Non-pigmented ciliary epithelial cell (primary cell): ENCODE measurements at places on chromosomes 11 and 22.

DNA sequence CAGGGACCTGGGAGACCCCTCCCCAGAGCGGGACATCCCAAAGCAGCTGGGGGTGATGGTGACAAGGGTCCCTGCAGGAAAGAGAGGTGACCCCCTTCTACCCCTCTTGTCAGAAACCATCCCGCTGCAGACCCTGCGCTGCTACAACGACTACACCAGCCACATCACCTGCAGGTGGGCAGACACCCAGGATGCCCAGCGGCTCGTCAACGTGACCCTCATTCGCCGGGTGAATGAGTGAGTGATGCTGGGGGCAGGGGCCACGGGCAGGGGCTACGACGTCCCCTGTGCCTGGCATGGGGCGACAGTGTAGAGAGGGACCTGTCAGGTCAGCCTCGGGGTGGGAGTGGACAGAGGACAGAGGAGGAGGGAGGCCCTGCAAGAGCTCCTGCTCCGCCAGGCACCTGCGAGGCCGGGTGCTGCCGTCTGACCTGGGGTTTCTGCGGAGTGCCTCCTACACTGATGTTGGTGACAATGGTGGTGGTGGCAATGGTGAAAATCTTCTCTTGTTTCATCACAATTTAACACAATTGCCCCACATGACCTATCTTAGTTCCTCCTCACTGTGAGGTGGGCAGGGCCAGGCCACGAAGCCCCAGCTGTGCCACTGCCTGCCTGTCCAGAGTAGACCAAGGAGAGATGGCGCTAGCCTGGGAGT, 9.8 kb downstream of the CSF2RB start:
- no peak for DNase-seq

DNA sequence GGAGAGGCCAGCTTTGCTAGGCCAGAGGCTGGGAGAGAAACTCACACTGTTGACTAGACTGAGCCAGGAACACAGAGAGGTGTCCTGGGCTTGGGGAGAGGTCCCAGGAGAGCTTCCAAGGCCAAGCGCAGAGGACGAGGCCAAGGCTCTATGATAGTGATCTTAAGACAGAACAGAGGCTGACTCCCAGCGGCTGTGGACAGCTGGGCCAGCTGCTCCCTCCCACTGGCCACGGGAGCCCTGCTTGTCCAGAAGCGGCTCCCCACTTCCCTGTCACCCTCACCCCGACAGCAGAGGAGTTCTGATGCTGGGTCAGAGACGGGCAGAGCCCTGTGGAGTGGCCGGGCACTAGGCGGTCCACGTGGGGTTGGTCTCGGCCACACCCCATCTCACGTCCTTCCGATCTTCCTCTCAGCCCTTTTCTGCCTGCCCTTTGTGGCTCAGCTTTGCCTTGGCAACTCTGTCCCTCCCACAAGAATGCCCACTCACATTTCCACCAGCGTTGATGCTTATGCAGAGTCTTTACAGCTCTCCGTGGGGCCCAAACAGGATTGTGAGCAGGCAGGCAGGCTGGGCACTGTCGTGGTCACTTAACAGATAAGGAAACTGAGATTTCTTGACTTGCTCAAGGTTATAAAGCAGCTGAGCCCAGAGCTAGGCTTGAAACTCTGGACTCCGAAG, 68.2 kb downstream of the FBXO7 start:
- no peak for DNase-seq

DNA sequence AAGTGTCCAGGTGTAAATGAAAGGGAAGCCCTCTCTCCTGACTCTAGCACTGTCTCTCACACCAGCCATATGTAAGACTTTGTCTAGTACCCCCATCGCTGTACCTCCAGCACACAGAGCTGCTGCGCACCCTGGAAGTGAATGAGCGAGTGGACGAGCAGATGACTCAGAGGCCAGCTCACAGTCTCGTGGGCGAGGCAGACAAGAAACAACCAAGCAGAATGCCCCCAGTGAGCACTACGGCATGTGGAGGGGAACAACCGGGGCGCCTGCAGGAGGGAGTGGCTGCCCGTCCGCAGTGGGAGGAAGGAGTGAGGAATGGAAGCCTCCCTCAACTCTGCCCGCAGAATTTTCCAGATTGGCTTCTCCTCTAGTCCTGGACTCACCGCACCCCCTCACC, 46.4 kb downstream of the MCM5 start:
- peak; percentile 84 for DNase-seq

- no peak for DNase-seq
Observed at GRCh38 chr11:30990625-30991296, 378.8 kb downstream of the DCDC1 start.

- DNase-seq: no peak
Observed at GRCh38 chr11:28257761-28258160, 149.6 kb downstream of the METTL15 start.
